ENCODE measurements at places on chromosomes 7 and 10.

- DNase-seq, result no peak
Observed at GRCh38 chr7:103687951-103688350, 241.9 kb upstream of the SLC26A5 start.

DNA sequence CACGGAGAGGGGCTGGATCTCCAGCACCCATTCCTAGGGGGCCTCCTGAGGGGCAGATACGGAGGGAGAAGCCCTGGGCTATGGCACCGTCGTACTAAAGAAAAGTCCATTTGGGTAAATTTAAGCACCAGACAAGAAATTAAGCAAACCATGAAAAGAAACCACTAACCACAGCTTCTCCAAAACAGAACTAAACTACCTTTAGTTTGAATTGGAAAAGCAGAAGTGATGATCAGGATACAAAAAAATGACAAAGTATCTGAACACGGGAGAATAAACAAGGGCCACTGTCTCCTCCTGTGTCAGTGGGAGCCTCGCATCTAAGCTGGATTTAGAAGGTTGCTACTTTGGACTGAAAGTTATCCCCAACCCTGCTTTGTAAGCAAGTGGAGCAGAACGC, 69.1 kb downstream of the DIP2C start:
- DNase-seq, result no peak

- DNase-seq, result no peak
Observed at GRCh38 chr7:1693991-1694524, 24.0 kb downstream of the ELFN1 start.

GRCh38 chr7:85730012-85730411, 543.2 kb upstream of the SEMA3D start:
- no peak for DNase-seq

DNA sequence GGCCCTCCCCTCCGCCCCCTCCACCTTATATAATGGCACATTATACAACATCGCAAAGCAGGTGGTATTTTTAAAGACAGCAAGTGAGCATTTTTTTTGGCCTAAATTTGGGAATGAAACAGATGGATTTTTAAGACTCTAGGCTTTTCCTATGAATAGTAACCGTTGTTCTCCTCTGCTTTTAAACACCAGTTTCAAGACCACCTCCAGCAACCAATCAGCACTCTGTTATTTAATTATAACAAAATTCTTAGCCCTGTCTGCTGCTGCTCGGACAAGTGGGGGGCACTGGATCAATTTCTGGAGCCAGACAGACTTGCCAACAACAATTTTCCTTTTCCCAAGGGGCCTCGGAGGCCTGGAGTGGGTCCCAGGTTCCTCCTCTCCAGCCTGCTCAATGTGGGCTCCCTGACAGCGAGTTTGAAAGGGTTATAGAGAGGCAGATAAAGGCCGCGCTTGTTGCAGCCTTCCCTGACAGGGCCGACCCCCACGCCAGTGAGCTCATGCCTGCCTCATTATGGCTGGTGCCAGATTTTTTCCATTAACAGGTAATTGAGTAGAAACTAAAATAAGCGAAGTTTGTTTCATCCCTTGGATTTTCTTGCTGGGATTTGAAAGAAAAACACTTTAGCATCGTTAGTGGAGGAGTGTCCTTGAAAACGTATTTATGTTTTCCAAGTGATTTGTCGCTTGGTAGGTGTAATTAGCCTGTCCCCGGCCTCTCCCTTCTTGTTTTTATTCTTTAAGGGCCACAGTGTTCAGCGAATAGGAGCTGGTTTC, 227.3 kb downstream of the TCF7L2 start:
- DNase-seq, result no peak

DNA sequence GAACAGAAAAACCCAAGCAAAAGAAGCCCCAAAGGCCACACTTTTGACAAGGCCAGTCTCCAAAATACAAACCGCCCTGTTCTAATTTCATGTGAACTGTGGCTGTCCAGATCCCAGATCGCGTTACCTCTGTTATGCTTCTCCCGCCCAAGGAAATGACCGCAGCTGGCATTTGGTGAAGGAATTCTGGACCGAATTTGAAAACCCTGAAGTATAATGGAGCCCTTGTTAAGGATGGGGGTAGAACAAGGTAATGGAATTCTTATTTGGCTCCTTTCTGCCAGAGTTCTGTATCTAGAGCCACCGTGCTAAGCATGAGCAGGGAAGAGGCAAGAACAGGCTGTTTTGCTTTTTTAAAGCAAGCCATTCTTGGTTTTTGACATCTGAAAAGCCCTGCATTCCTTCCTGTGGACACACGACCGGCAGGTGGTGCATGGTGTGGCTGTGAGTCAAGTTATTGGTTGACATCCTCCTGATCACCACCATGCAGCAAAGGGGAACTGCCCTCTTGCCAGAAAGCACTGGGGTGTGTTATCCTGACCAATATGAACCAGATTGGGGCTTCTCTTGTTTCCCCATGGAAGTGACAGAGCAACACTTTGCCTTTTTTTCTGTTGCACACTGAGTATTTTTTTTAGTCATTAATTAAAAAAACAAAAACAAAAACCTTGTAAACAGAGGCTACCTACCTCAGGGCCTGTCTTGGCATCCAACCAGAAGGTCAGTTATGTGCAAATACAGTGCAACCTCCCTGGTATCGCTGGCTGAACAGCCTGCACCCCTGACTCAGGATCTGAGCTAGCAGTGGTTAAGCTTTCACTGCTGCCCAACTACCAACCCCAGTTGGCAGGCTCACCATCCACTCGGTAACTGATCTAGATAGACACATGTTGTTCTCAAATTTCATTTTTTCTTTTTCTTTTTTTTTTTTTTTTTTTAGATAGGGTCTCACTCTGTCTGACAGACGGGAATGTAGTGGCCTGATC, 14.2 kb downstream of the UCMA start:
- peak; percentile 66 for DNase-seq
